ENCODE measurements at places on chromosomes 4 and X.
A peak's percentile ranks its signal among the peaks of the same experiment; 100 is the strongest.

DNA sequence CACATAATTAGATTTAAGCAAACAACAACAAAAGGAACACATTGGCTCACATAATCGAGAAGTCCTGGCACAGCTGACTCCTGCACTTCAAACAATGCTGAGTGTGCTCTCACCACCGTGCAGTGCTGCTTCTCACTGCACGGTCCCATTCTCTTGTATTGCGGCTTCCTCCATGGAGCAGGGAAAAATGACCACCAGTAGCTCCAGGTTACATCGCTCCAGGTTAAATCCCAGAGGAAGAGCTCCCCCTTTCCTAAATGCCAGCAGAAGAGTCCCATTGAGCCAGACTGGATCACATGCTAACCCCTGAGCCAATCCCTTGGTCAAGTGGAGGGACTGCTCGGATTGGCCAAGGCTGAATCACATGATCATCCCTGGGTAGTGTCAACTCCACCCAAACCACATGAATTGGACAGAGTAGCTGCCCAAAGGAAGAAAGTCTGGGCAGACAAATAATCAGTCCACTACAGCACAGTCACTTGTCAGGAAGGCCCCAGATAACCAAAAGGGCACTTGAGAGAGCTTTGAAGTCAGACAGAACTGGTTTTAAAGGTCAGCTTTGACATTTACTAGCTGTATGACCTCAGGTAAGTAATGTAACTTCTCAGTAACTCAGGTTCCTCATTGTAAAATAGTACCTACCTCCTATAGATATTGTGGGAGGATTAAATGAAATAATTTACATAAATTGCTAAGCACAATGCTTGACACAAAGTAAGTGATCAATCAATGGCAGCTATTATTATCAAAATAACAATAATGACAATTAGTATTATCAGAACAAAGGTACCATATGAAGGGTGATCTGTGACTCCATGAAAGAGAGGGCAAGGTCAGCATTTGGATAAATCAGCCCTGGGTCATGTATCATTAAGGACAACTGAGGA, 14.3 kb downstream of the TEC start:
- DNase-seq: no peak

- DNase-seq: no peak
Measured at GRCh38 chr4:121964958-121965357, 13.1 kb upstream of the TRPC3 start.

- DNase-seq: no peak
Measured at GRCh38 chrX:151962034-151962433, 12.4 kb downstream of the GABRE start.

GRCh38 chr4:148288448-148288847, 153.8 kb downstream of the NR3C2 start:
- no peak for DNase-seq

GRCh38 chr4:139666735-139667281, 1.2 kb downstream of the MGST2 start:
- DNase-seq: no peak

- no peak for DNase-seq
Measured at GRCh38 chr4:94819371-94820168, 61.8 kb downstream of the BMPR1B start.

GRCh38 chrX:154815274-154815818, 10.1 kb upstream of the MPP1 start:
- no peak for DNase-seq

DNA sequence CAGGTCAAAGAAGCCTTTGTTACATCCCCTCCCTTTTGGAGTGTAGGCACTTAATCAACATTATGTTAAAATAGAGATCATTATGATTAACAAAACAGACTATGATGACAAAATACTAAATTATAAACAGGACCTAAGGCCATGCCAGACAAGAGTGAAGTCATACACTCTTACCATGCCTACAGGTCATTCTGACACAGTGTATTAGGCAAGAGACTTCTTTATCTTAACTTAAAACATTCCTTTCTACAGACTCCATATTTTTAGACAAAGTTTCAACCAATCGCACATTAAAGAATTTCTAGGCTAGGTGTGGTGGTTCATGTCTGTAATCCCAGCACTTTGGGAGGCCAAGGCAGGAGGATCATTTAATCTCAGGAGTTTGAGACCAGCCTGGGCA, 128.6 kb upstream of the SLC34A2 start:
- DNase-seq: no peak

DNA sequence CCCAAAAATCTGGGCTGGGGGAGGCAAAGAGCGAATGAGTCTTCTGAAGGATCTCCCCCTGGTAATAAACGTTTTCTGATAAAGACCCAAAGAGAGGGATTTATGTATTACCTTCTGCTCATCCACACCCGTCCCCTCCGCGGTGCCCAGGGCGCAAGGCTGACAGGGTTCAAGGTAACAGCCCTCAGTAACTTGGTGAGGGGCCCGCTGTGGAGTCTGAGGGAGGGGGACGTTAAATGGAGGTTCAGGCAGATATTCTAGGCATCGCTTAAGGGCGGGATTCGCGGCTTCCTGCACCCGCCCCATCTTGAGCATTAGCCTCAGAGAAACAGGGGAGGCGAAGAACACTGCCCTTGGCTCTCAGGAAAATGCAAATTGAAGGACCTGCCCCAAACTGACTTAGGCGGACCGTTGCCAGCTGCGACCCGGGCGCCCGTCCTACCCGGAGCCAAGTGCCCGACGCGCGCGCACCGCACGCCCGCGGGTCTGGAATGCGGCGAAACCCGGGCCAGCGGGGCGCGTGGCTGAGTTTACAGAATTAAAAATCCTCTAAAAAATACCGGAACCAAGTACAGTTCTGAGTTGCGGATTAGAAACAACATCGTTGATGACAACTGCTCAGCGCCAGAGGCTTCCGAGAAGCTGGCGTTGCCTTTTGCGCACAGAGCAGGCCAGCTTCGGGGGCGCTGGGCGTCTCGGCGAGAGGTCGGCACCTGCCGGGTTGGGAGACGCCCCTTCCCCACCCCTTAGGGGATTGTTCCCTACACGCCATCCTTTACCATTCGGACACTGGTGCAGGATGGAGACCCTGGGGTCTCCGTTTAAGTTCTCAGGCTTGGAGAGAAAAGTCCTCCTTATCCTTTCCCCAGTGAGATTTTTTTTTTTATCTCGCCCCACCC, 2.8 kb downstream of the HELT start:
- DNase-seq: no peak

DNA sequence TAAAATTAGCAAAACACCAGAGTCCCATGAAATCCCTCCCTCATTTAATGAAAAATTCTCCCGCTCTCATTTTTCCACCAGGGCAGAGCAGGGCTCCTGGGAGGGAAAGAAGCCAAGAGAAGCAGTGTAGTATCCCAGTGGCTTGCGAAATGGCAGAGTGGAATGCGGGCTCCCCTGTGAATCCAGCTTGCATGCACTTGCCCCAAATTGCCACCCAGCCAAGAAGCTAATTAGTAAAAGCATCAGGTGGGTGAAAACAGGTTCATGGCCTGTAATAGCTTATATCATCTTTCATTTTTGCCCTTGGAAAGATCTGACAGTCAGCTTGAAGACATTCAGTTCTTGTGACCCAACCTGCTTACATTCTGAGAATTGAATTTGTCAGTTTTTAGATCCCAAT, 10.1 kb downstream of the AMOT start:
- no peak for DNase-seq

GRCh38 chr4:118154649-118155048, 120.4 kb downstream of the NDST3 start:
- DNase-seq: no peak

DNA sequence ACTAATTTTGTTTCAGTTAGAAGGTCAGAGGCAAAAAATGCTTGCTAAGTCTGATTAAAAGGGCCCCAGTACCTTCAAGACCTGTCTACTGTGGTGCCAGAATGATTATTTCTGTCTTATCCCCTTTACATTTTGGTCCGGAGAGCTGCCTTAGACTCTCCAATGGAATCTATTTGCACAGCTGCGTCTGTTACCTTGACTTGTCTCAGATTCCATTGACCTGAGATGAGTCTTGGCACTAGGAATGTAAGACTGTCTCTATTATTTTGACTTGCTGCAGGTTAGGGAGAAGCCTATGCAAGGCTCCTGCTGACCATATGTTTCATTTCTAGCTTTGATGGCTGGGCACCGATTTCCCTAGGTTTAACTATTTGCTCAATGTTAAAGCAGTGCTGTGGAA, 457.6 kb downstream of the KCTD8 start:
- DNase-seq: no peak

- DNase-seq: no peak
Measured at GRCh38 chr4:109078724-109079123, 223.7 kb downstream of the COL25A1 start.

GRCh38 chr4:151738720-151739517, 21.9 kb downstream of the GATB start:
- no peak for DNase-seq

- DNase-seq: no peak
Measured at GRCh38 chr4:33296876-33297455, 2576.8 kb downstream of the PCDH7 start.

GRCh38 chr4:139315221-139315675, 13.0 kb upstream of the NDUFC1 start:
- DNase-seq: no peak

DNA sequence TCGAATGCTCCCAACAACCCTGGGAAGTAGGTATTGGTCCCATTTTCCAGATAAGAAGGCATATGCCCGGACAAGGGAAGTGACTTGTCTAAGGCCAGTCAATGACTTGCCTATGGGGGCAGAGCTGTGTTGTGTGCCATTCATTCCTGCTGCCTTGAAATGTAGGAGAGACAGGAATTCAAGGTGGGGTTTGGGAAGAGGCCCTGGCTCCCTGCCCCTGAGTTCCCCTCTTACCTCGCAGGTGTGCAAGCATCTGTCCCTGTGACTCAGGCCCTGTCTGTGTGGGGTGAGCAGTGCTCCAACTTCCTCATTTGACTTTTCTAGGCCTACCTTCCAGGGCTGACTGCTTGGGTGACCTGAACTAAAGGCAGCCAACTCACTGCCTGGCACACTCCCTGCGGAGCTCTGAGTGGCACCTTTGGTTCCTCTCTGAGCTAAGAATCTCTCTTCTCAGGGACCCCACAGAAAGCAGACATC, 5.1 kb downstream of the EFNB1 start:
- no peak for DNase-seq

GRCh38 chr4:21954916-21955315, 6.3 kb upstream of the KCNIP4 start:
- DNase-seq: no peak

- no peak for DNase-seq
Measured at GRCh38 chr4:173991316-173991715, 292.2 kb downstream of the FBXO8 start.

- no peak for DNase-seq
Measured at GRCh38 chrX:94058728-94059382, 384.8 kb downstream of the FAM133A start.

GRCh38 chrX:6954836-6955235, 192.7 kb upstream of the STS start:
- DNase-seq: no peak

- DNase-seq: no peak
Measured at GRCh38 chrX:15973299-15973698, 118.7 kb upstream of the AP1S2 start.

DNA sequence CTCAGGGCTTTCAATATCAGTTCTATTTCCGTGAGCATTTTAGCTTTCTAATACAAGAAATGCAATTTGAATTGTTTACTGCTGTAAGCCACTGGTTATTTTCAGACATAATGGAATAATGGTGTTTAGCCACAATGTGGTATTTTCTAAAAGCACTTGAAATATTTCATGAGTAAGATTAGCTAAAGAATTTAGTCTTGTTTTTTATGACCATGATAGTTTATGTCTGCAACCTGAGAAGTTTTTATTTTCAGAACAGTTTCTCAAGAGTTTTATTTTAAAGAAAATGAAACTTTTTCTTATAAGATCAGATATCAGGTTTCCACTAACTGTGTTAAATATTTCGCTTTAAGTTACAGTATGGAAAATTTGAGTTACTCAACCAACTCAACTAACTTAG, 60.2 kb downstream of the SLIT2 start:
- DNase-seq: no peak

GRCh38 chr4:150007512-150007911, 70.7 kb upstream of the DCLK2 start:
- DNase-seq: no peak

GRCh38 chrX:20620306-20620705, 353.6 kb upstream of the RPS6KA3 start:
- DNase-seq: no peak

- DNase-seq: no peak
Measured at GRCh38 chr4:55830048-55830447, 10.5 kb downstream of the EXOC1L start.

- DNase-seq: no peak
Measured at GRCh38 chrX:1394731-1395501, 3.0 kb upstream of the SLC25A6 start.

- DNase-seq: peak; percentile 6
Measured at GRCh38 chr4:185039508-185040273, 21.4 kb downstream of the HELT start.

- no peak for DNase-seq
Measured at GRCh38 chr4:119118397-119118796, 17.2 kb upstream of the MYOZ2 start.

- DNase-seq: no peak
Measured at GRCh38 chrX:17464194-17464593, 89.2 kb downstream of the NHS start.

- DNase-seq: no peak
Measured at GRCh38 chr4:86970447-86971354, 35.9 kb downstream of the AFF1 start.

- DNase-seq: no peak
Measured at GRCh38 chr4:48960988-48961635, 25.0 kb upstream of the CWH43 start.

GRCh38 chr4:8200302-8200975, 1.3 kb downstream of the SH3TC1 start:
- DNase-seq: no peak

GRCh38 chrX:37690119-37690518, 4.5 kb downstream of the XK start:
- no peak for DNase-seq

GRCh38 chr4:81307991-81308390, 93.0 kb upstream of the PRKG2 start:
- no peak for DNase-seq

DNA sequence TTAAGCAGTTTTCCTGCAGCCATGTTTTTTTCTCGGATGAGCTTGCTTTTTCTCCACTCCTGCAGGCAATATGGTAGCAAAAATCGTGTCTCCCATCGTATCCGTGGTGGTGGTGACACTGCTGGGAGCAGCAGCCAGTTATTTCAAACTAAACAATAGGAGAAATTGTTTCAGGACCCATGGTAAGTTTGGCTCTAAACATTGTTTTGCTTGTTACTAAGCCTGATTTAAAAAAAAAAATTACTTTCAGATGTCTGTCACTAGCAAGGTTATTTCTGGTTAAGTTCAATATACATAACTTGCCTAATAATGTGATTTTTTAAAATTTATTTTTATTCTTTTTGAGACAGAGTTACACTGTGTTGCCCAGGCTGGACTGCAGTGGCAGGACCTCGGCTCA, 17.5 kb upstream of the GYG2 start:
- DNase-seq: no peak

DNA sequence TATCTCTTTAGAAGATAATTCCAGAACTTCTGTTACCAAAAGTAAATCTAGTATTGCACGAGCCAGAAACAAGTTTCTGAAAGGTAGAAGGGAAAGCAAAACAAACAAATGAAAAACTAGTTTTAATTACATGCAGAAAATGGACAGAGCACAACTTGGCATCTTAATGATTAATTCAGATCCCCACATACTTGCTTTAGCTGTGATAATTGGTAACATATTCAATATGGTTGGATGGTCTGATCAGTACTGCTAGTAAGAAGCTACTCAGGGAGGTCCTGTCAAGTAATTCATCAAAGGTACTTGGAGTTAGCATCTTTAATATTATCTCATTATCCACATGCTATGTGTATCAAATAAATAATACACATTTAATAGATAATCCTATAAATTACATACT, 204.3 kb downstream of the TRAM1L1 start:
- DNase-seq: no peak
